Stimulated activated CD8-positive, alpha-beta memory T cell treated with anti-CD3 and anti-CD28 coated beads, Interleukin-15, amount 100 ng/mL, for 4 hours (primary cell): ENCODE measurements at places on chromosomes 5 and 9.

- DNase-seq, result no peak
Observed at GRCh38 chr5:683551-684481, 9.3 kb downstream of the TPPP start.

DNA sequence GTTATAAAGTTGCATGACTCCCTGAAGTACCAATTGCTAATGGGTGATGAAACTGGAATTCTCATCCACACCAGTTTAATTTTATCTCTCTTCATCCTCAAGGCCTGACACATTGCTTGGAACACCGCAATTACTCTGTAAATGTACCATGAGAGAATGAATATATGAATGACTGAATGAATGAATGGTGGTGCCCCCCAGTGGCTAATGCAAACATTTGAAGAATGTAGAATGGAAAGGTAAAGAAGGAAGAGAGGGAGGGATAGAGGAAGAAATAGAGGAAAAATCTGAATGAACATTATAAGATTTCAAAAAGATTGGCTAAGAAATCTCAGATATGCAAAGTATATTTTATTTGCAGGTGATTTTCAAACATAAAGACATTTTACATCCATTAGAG is 13.1 kb downstream of the PAPPA start:
- DNase-seq, result no peak

DNA sequence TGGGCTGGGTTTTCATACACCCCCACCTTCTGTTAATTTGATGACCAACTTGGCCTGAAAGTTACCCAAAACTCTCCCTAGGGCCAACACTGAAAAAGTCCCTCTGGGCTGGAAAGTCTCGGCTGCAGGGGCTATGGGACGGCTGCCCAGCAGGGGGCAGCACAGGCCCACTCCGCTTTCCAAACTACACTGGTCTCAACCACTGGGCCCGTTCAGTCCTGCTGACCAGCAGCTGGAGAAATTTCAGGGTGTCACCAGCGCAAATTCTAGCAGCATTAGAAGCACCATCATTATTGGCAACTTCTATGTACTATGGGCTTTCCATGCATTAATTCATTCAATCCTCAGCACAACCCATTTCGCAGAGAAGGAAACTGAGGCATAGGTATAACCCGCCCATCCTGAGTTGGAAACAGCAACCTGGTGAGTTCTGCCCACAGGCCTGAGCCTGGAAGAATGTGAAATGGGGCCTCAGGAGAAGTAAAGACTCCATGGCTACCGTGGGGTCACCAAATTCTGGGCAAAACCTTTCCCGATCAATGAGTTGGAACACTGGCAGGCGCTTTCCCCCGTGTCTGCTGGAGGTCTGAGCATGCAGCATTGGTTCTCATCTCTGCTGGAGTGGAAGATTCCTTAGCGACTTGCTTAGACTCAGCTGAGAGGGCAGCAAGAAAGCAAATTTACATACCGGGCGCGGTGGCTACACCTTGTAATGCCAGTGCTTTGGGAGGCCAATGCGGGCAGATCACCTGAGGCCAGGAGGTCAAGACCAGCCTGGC is 9.7 kb downstream of the ORM2 start:
- no peak for DNase-seq

DNA sequence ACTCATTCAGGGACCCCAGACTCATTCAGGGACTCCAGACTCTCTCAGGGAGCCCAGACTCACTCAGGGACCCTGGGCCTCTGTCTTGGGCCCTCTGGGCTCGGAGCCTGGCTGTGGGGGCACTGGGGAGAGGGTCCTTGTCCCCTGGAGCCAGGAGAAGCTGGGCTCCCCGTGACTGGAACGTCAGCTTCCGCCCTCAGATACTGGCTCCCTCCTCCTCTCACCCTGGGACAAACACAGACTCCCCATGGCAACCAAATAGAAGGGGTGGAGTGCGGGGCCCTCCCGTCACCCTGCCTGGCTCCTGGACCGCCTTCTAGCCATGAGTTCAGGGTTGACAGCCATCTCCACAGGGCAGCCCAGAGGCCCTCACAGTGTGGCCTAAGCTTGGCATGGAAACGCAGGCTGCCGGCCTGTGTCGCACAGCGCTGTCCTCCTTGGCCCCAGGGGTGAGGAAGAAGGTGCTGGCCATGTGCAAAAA is 27.6 kb downstream of the ZDHHC11B start:
- no peak for DNase-seq

GRCh38 chr5:73612799-73613198 is 13.2 kb upstream of the ARHGEF28 start:
- DNase-seq, result no peak

GRCh38 chr5:62144401-62145022 is 161.5 kb upstream of the KIF2A start:
- DNase-seq, result no peak

- DNase-seq, result no peak
Observed at GRCh38 chr9:78026416-78026815, 5.2 kb downstream of the GNAQ start.
